ENCODE measurements at places on chromosomes 16 and 17. TPM values are rescaled to one million over a fixed set of nuclear protein-coding genes. Genes with fewer than 3 reads are reported as not detected.

- no peak for DNase-seq
These were observed 383.8 kb upstream of the PSMD7 start for GRCh38 chr16:73912850-73913249.

DNA sequence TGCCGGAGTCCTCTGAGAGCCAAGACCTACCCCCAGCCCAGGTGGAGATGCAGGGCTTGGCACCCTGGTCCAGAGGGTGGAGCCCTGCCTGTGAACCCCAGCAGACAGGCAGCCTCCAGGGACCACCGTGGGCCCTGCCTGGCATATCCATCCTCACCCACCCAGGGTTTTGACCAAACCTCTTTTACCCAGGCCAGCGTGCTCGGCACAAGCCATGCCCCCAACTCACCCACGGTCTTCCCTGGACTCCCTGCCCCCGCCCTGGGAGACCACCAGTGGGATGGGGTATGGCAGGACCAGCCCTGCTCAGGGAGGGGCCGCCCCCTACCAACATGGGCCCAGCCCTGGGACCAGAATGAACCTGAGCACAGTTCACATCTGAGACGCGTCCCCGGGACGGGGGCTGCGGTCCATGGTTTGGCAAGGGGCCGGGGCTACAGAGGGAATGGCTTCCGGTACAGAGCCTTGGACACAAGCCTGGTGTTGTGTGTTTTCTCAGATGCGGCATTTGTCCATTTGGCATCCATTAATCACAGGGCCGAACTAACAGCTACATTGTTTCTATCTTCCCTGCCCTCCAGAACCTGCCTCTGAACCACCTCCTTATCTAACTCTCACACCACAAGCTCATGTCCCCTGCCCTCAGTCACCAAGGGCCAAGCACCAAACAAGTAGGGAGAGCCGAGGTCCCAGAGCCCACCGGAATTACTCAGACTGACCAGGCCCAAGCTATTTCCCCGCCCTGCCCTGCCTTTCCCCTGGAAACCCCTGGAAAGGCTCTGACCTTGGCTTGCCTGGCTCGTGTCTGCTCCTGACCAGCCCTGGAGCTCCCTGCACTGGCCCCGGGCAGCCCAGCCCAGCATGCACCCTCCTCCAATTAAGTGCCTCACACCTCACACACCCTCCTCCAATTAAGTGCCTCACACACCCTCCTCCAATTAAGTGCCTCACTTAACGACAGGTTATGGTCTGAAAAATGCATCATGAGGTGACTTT, 14.1 kb downstream of the HS3ST6 start:
- DNase-seq, result peak; percentile 40

GRCh38 chr16:13070268-13070667, 168.9 kb downstream of the SHISA9 start:
- DNase-seq, result peak; percentile 78

DNA sequence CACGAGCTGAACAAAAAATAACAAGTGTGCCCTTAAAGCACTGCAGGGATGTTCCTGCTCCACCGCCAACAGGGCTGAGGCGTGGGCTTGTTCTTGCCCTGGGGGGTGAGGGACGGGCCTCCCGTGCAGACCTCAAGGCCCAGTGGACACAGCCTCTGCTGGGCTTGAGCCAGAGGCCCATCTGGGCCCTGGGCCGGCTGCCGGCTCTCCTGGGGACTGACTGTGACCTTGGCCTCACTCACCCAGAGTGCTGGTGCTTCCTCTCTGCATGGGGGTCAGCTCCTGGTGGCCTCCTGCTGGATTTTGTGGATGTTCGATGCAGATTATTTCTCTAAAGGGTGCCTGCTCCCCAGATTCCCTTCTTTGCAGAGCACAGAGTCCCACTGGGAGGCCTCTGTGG, 54.2 kb upstream of the CDR2 start:
- DNase-seq, result no peak

DNA sequence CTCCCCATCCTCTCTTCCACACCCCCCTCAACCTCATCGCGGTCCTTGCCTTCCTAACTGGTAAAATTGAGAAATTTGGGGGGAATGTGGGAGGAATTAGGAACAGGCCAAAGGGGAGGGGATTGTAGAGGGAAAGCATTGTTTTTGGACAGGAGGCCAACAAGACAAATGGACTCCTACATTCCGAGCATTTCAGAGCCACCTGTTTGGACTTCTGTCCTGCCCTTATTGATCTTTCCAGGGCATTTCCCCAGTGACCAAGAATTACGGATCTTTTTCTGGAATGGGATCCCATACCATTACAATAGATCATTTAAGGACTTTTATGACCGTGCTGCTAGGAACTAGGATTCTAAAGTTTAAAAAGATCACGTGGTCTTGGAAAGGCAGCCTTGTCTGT, 221.3 kb upstream of the ASIC2 start:
- no peak for DNase-seq

Gene C17orf100
- 0.55 TPM for total RNA-seq

Gene TSPAN10
- 0.48 TPM for total RNA-seq

Gene CLDN9
- 0.48 TPM for total RNA-seq

Gene ALOX15
- total RNA-seq, result 0.11 TPM

Data from H7 (cell line).